Fibroblast of skin of back (primary cell): ENCODE measurements at places on chromosomes 16 and 17.

DNA sequence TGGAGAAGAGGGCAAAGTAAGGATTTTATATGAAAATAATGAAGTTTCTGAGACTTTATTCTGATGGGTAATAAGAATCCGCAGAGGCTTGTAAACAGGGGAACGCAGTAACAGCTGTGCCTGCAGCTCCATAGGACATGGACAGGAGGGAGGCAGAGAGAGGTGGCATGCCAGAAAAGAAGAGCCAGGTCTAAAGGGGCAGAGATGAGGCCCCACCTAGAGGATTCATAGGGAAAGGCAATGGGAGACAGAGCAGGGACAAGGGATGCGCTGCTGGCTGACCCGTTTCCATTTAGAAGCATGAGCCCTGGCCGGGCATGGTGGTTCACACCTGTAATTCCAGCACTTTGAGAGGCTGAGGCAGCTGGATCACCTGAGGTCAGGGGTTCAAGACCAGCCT is 340.3 kb upstream of the CDH5 start:
- peak; percentile 33 for DNase-seq

DNA sequence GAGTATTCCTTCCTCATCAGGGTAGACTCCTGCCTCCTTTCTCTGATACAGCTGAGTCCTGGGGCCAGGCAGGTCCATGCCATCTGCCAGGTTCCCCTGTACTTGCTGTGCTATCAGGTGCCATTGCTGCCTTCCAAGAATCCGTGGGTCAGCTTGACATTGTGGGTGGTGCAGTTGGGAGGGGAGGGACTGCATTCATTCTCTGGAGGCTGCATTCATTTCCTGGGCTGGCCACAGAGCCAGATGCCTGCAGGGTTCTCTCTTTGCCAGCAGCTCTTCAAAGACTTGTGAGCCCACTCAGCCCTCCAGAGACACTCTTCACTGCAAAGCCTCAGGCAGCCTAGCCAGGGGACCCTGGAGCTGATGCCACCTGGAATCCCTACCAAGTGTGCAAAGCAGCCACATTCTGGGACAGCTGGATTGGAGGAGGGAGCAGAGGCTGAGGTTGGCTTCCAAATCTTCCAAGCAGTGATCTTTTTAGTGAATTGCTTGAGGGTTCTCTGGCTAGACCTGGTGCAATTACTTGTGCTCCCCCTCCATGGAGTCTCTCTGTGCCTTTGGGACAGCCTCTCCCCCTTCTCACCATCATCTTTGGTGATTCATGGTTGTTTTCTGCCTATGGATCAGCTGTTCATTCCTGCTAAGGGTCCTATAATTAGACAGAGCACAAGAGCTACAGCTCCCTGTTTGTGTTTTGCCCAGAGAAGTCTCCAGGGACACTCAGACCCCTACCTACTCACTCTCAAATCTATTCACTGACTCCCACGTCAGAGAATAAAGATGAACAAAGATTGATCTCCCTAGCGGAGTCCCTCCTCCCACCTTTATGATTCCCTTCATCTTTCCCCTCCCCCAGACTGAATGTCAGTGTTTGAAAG is 20.9 kb downstream of the ANKFN1 start:
- peak; percentile 30 for DNase-seq

DNA sequence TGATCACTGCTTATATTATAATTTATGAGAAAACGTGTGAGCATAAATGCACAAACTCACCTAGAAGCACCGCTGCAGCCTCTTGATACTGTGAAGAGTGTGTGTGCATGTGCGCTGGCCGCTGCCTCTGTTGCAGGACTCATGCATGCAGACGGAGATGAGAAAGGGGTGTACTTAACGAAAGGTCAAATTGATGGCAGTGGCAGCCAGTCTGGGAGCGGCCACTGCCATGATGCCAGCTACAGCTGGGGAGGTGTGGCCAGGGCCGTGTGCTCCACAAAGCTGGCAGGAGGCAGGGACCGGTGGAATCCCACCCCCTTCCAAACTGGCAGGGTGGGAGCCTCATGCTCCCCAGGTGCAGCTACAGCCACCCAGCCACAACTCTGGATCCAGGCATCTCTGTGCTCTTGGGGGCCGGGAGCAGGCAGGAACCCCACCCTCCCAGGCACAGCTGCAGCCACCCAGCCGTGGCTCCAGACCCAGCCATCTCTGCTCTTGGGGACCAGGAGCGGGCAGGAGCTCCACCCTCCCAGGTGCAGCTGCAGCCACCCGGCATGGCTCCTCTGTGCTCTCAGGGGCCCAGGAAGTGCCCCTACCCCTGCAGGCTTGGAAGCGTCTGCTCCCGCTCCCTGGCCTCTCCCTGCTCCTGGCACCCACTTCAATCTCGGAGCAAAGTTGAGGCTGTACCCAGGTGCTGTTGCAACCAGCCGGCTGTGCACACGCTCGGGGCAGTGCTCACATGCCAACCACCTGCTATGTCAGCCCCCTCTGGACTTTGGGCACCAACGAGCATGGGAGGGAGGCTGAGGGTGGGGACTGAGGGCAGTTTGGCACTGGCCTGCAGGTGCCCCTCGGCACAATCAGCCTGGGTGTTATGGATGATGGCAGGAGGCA is 77.5 kb upstream of the CHMP6 start:
- no peak for DNase-seq

GRCh38 chr16:73206151-73206707 is 158.3 kb upstream of the ZFHX3 start:
- no peak for DNase-seq
